ENCODE measurements at places on chromosomes 12 and 14.

GRCh38 chr12:75908961-75909605, 122.5 kb downstream of the PHLDA1 start:
- no peak for DNase-seq

- DNase-seq: no peak
These were observed 213.3 kb downstream of the EPS8 start for GRCh38 chr12:15575671-15576541.

DNA sequence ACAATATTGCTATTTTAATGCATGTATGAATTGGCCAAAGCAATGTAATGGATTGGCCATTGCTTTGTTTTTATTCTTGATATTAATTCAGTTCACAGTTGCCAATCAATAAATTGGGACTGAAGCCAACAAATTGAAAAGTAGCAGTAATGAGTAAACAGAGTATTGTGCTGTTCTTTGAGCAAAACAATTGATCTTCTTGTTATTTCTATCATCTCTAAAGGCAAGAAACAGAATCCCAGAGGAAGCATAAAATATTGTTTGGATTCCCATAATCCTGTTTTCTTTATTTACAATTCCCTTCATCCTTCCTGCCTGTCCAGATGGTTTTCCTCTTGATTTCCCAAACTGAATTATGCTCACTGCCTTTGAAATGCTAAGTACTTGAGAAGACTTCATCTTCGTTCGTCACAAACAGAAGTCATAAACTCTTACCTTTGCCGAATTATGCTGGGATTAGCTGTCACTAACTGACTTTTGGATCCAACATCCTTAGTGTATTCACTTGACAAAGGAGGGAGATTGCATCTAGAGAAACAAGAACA, 85.9 kb downstream of the ST8SIA1 start:
- DNase-seq: no peak

- no peak for DNase-seq
These were observed 178.8 kb upstream of the DDHD1 start for GRCh38 chr14:53331921-53332320.

DNA sequence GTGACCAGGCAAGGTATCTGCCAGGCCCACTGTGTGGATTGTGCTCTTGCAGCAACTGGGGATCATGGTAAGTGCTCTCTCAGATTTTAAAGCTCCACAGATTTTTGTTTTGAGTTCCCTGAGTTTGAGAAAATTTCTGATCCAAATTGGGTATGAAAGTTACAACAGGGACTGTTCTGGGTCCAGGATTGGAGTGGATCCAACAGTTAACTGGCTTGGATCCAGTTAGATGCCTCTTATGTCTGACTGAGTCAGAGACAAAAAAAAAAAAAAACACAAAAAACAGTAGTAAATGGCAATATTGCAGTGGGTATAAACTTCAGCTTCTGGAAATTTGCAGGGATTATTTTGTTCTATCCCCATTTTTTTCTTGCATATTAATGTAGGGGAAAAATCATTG, 598.8 kb downstream of the C12orf50 start:
- DNase-seq: no peak

GRCh38 chr12:106020736-106021135, 118.0 kb downstream of the NUAK1 start:
- no peak for DNase-seq

- DNase-seq: no peak
These were observed 146.9 kb downstream of the PRKCH start for GRCh38 chr14:61468063-61468825.

DNA sequence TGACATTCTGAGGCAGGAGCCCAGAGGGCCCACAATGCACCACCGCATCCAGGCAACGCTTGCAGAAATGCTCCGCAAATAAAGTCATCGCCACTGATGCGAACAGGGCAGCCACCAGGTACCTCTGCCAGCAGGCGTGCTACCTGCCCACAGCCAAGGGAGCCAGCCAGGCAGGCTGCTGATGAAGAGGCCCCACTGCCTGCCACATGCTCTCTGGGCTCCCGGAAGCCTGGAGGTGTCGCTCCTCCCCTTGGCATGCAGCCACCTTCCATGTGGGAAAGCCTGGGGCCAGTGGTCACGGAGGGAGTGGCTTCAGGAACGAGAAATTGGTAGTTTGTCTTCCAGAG, 14.7 kb downstream of the GPR132 start:
- no peak for DNase-seq

DNA sequence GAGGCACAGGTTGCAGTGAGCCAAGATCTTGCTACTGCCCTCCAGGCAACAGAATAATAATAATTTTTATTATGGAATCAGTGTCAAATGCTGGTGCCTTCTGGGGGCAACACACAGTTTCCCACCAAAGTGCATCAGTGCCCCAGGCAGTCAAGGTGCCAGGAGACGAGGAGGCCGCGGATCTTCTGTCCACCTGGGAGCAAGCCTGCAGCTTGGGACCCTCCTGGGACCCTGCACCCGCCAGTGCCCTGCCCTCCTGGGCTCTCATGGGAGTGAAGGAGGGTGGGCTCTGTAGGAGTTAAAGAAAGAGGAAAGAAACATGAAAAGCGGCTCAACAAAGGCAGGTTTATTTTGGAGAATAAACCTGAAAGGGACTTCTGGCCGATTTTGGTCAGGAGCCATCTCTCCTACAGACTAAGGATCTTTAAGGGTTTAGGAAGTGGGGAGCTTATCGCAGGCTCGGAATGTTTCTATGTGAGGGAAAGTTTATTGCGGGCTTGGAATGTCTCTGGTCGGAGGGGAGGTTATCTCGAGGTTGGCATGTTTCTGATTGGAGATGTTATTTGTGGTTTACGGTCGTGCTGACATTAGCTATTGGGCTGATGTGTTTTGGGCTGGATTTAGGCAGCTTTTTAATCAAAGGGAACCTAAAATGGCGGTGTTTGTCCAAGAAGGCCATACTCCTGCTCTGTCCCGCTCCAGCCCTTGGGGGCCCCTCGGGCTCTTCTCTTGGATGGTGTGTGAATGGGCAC, 1.1 kb upstream of the ASPG start:
- DNase-seq: no peak

- DNase-seq: no peak
These were observed 6.7 kb downstream of the RPH3A start for GRCh38 chr12:112798048-112798760.

DNA sequence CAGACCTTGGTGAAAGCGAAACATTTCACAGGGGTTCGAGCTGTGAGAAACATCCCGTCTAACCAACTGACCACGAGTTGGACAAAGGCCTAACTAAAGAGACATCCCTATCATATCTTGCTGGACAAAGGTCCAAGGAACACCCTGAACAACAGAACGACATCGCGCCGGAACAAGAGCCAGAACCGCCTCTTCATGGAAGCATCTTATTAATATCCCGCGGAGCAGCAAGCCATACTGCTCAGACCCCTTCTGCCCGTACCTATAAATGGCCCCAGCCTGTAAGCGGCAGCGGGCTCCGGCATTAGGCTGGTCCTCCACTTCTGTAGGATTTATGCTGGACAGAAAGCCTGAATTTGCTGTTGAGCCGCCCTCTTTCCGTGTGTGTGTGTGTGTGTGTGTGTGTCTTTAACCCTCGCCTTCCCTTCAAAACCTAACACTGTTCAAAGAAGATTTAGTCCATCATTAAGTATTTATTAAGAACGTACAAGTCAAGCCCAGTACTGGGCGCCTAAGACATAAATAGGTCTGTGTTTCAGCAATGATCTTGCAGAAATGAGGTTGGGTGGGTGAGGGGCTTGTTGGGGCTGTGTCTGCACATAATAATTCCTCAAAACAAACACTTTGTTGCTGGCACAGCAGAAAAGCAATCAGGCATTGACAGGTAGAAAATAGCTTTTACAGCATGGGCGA, 1.9 kb downstream of the SLC6A15 start:
- DNase-seq: no peak

DNA sequence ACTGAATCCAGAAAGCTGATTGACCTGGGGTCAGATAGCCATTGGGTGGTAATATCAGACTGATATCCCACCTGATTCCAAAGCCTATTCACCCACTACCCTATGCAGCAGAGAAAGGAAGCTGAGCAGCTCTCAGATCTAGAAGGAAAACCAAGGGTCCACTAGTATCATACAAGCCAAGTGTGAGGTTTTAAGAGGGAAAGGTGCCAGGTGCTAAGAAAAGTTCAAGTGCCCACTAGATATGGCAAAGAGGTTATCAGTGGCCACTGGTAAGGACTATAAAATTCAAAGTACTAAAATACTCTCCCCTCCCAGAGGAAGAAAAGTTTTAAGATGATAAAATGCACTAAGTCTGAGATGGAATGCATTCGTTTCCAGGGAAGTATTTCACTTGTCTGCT, 85.6 kb downstream of the PPM1H start:
- no peak for DNase-seq

- no peak for DNase-seq
These were observed 183.6 kb downstream of the CRADD start for GRCh38 chr12:93860668-93861373.

GRCh38 chr14:69715725-69716477, 51.0 kb upstream of the SRSF5 start:
- peak; percentile 55 for DNase-seq

- no peak for DNase-seq
These were observed 837.6 kb downstream of the VRK1 start for GRCh38 chr14:97634751-97635150.

- DNase-seq: no peak
These were observed 380.2 kb downstream of the NAV3 start for GRCh38 chr12:78210894-78211302.

- DNase-seq: no peak
These were observed at the start of gene ATN1 for GRCh38 chr12:6927379-6928021. TSS of gene ATN1 (plus strand) at chr12:6927959. CDS start at chr12:6934002, 6,043 bp downstream.

DNA sequence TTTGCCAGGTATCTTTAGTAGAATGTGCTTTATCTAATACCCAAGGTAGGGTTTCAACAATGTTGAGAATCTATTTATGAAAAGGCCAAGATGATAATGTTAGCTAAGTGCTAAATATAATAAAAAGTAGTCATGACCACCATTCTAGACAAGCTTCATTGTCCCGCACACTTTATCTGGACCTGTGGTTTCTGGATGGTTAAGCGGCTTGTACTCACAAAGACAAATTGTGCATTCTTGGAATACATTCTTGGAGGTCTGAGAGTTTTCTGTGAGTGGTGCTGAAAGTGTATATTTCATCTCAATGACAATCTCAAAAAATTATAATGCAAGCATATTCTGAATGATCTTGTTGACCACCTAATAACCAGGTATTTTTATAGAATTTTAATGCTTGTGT, 646.9 kb downstream of the DIO2 start:
- DNase-seq: no peak

DNA sequence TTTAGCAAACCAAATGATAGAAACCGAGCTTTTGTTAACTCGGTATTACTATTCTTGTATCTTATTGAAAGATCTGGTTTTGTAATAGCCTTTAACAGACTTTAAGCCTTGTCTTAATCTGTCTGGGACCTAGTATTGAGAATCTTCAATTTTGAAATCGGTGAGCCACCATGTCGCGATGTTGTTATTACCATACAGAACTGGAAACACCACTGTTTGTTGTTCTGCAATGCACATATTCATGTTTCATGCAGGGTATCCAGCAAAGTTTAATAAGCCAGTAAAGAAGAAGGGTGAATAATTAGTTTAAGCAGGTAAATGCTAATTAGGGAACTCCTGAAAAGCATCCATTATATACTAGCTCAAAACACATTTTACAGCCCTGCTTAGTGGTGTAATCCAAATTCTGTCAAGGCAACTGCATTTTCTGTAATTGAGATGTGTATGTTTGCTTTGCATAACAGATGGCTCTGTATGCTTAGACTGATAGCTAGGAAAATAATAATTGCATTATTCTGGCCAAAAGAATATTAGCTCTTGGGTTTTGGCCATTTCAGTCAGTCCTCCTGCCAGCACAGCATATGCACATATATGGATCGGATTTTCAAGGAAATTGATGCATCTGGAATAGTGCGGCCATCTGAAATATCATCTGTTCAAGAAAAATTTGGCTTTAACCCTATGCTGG, 389.2 kb downstream of the EGLN3 start:
- DNase-seq: no peak

GRCh38 chr12:94418517-94418916, 41.1 kb downstream of the CEP83 start:
- no peak for DNase-seq

DNA sequence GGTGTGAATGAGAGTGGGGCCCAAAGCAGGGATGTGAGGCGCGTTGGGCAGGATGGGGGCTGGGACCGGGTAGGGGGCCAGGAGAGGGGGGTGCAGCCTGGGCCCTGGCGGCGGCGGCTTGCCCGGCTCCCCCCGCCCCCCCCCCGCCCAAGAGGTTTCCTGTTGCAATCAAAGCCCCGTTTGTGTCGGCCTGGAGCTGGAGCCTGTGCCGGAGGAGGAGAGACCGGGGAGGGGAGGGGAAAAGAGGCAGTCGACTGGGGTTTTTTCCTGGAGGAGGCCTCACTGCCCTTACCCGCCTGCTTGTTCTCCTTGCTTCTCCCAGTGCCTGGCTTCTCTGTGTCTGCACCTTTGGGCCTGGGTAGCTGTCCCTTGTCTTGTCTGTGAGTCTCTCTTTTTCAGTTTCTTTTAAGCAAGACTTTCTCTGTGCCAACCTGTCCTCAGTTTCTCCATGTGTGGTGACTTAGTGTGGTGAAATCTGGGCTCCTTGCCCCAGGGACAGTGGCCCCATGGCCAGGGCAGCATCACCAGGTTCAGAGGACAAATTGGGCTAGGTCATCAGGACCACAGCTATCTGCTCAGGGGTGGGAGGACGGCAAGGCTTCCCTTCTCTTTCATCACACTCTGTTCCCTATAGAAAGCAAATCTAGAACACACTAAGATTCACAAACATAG, 8.5 kb downstream of the RARG start:
- no peak for DNase-seq

GRCh38 chr12:115811929-115812328, 465.6 kb downstream of the MED13L start:
- no peak for DNase-seq

GRCh38 chr12:56206452-56207166, 15.1 kb downstream of the RNF41 start:
- no peak for DNase-seq

GRCh38 chr14:61891170-61891569, 128.9 kb downstream of the SNAPC1 start:
- DNase-seq: no peak

GRCh38 chr14:90050271-90050670, 11.5 kb upstream of the KCNK13 start:
- no peak for DNase-seq

DNA sequence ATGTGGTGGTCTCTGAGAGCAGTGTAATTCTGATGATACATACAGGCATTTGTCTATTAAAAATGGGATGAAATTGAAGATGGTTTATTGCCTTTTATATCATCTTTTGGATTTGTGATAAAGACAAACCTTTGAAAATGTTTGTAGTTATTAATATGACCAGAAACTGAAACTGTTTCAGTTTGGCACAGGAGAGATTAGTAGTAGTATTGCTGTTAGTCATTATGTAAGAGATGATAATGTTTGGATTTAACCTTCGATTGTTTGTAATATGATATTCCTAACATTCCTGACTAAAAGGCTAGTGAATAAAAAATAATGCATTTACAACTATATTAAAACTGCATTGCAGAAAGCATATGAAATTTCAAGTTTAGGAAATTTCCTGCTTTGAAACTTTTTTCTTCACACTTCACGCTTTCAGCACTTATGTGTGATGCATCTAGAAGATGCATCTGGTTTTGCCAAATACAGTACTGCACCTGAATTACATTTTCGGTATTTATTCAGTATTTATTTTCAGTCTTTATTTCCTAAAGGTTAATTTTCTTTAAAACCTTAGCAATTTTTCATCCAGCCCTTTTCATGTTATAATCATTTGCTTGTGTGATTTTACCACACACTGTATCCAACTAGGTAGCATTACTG, 25.5 kb downstream of the ADIPOR2 start:
- DNase-seq: no peak

- no peak for DNase-seq
These were observed 64.3 kb downstream of the ANKS1B start for GRCh38 chr12:99920353-99920960.

Data from NCI-H1436 treated with DMSO at 0.1 percent for 48 hours (cell line).